ENCODE measurements at places on chromosomes 7 and 10. TPM values are rescaled to one million over a fixed set of nuclear protein-coding genes. Genes with fewer than 3 reads are reported as not detected.

Gene EPO
- total RNA-seq = not detected

Gene TUBGCP2
- total RNA-seq = 50.6 TPM

Gene NOS3
- total RNA-seq = 54.8 TPM

Gene HTR7
- total RNA-seq = 0.47 TPM

Gene FAM25A
- total RNA-seq = not detected

Gene POLR2J2
- 2.6 TPM for total RNA-seq

Gene SPAM1
- not detected for total RNA-seq

Gene TMEM225B
- 0.19 TPM for total RNA-seq

Gene PAX2
- total RNA-seq = not detected

Gene GATA3
- 0.09 TPM for total RNA-seq

Gene TAX1BP1
- total RNA-seq = 81.1 TPM

Gene SLC39A12
- total RNA-seq = under 0.01 TPM

Data from endothelial cell of coronary artery (primary cell).